ENCODE measurements at places on chromosomes 6 and 20. TPM values are rescaled to one million over a fixed set of nuclear protein-coding genes. Genes with fewer than 3 reads are reported as not detected.
A peak's percentile ranks its signal among the peaks of the same experiment; 100 is the strongest.

GRCh38 chr6:161038229-161039031 lies 46.9 kb downstream of the MAP3K4 start:
- peak; percentile 8 for DNase-seq

The SLC2A10 gene
- total RNA-seq, result 7.1 TPM

- DNase-seq, result no peak
Measured at GRCh38 chr6:168004023-168004422, 6.6 kb downstream of the KIF25 start.

GRCh38 chr20:48619126-48620101 lies 208.4 kb downstream of the PREX1 start:
- no peak for DNase-seq

DNA sequence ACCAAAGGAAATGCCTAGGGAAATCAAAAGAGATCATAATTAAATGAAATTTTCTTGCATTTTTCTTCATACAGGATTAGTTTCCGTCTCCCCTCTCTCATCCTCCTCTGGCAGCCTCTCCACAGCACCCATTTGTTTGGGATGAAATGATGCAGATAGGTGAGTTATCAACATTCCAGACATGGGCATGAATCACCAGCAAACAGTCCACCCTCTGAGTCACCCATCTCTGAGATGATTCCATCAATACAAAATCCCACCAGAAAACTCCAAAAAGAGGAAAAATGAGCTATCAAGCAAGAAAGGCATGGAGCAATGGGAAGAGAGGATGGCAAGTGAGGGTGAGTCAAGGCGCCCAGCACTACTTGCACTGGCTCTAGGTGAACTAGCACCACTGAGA lies 11.4 kb downstream of the MC3R start:
- no peak for DNase-seq
